ENCODE measurements at places on chromosomes 12 and 14.

DNA sequence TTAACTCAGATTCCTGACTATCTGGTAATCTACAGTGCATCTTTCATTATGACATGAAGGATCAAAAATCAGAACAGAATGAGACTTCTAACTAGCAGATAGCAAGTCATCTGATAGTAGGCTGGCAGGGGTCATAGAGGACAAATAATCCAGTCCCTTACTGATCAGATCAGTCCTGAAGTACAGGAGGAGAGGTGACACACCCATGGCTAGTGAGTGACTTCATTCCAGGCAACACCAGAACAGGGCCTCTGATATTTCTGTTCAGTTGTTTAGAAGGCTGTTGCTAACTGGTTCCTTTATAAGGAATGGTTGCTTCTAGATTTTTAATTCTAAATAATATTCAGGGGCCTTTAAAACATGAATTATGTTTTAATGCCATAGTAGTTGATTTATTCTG is 222.1 kb downstream of the NTF3 start:
- DNase-seq = no peak

DNA sequence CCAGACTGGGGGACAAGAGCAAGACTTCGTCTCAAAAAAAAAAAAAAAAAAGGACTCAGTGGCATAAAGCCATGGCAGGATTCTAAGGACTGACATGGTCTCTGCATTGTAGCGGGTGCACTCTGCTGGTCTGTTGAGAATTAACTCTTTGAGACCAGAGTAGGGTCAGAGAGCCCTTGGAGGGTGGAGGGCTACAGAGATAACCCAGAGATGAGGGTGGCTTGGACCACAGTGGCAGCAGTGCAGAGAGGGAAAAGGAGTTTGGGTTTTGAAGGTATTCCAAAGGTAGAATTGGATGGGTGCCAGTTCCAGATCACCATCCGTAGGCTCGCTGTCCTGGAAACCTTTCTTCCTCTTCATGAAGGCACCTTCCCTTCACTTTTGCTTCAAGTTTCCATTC is 14.3 kb upstream of the DYNC1H1 start:
- DNase-seq = no peak

DNA sequence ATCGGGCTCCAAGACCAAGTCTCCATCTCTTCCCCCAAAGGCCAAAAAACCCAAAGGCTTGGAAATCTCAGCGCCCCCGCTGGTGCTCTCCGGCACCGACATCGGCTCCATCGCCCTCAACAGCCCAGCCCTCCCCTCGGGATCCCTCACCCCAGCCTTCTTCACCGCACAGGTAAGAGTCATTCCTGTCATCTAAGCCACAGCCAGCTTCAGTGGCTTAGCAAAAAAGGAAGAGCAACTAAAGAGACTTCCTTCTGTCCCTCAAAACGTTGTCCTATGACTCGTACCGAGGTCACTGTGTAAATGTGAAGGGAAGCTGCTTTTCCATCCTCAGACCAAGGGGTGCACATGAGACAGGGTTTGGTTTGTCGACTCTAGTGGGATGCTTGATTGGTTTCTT is 53.4 kb downstream of the ELK3 start:
- no peak for DNase-seq

GRCh38 chr12:10554228-10554755 is 48.6 kb downstream of the EIF2S3B start:
- no peak for DNase-seq

DNA sequence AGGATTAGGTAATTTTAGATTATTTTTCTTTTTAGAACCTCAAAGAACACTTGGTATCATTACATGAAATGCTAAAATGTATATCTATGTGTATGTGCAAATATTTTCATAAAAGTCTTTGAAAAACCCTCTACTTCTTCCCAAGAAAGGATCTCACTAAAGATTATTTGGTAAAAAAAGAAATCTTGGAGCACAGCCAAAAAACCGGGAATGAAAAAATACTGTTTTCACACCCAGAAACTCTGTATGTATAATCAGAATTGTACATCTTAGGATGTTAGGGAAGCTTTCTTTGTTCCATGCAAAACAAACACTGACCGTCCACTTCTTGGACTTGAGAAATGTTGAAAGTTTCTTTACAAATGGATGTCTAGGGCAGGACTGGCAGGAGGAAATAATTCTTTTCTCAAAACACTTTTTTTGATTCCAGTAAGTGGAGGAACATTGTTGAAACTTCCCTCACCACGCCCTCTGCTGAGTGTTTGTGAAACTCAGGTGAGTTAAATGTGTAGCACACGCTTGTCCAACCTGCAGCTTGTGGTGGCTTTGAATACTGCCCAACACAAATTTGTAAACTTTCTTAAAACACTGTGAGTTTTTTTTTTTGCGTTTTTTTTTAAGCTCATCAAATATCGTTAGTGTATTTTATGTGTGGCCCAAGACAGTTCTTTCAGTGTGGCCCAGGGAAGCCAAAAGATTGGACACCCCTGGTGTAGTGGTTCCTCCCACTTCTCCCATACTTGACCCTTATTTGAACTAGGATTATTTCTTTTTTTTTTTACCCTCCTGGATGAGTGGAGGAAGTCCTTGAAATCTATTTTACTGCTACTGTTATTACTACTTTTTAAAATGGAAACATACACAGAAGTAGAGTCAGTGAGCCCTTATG is 26.6 kb downstream of the FBXO34 start:
- no peak for DNase-seq

DNA sequence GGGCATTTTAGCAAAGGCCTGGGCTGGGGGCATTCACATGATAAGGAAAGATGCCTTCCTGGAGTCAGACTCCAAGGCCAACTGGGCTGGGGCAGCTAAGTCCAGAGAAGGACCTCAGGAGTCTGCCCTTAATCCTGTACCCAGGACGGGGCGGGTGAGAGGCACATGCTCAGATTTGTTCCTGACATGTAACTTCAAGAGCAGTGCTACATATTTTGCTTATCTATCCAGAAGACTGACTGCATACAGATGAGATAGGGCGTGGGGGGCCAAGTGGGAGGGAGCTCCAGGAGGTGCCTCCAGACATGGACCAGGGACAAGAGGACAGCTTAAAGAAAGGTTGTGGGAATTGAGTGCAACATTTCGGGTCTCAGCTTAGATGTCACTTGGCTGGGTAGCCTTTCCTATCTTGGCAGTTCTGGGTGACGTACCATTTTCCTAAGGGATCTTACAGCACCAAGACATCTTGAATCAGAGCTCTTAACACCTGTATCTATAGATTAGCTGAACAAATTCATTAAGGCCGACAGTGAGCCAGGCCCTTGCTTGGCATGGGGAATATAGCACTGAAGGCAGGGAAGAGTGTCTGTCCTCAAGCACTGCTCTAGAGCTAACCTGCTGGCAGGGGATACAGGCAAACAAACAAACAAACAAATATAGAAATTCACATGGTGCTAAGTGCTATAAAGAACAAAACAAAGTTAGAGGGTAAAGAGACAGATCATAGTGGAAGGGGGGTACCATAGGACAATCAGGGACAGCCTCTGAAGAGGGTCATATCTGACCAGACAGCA is 61.2 kb downstream of the PTPN21 start:
- DNase-seq = no peak

GRCh38 chr12:60333461-60333860 is 737.6 kb downstream of the SLC16A7 start:
- DNase-seq = no peak

DNA sequence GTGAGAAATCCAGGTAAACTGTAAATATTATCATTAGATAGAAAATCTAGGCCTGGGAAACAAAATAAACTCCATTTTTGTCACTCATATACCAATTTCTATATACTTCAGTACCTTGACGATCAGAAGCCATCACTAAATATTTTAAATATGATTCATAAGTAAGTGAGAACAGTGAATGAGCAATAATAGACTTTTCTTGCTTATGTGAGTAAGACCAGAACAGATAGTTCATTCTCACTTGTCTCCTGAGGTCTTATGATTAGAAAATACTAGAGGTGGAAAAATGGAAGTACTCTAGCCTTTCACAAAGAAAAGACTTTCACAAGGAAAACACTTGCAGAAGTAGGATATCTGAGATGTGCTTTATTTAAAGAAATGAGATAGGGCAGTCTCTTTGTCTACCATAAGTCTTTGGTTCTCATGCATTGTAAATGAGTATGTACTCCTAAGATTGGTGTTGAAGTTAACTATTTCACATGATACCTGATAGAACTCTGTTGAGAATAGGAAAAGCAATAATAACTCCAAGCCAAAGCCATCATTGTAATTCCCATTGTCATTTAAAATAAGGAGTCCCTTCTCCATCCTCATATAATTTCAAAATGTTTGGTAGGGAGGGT is 10.1 kb upstream of the SMCO3 start:
- no peak for DNase-seq

GRCh38 chr12:100427078-100427477 is 46.6 kb upstream of the NR1H4 start:
- DNase-seq = no peak

DNA sequence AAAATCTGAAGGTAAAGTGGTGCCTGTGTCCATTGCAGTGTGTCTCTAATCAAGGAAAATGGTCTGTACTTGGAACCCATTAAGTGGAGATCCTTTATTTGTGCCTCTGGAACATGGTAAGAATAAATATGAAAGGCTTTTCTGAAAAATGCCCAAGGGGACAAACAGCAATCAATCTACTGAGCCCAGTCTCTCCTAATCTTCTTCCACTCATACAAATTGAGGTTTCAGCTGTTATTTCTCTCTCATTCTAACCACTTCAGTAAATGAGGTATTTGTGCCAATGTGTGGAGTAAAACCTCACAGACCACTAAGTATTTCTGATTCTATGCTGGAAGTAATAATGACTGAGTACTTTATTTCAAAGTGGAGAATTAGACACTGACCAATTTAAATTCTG is 82.3 kb upstream of the ST8SIA1 start:
- no peak for DNase-seq

GRCh38 chr12:6819106-6820030 is 2.3 kb upstream of the GPR162 start:
- DNase-seq = no peak

DNA sequence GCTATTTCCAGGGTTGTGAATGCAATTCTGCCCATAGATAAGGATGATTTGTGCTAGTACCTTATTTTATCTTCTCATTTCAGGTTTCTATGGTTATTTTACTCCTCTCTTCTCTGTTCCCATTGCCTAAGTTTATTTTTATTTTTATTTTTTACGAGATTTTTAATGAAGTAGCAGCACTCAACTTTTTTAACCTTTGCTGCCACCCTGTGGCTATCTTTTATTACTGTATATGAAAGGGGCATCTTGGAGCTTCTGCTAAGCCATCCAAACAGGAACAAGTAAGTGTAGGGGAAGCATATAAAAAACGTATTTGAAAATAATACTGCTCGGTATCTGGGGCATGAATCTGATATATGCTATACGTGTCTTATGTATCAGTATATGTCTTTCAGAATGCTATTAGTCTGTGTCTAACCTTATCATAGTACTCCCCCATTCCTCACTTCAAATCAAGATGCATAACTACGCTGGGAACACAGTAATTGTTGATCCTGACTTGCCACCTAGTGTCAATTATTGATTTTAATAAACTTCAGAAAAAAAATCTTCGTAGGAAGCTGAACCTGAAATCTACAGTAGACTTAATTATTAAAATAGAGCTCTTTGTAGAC is 60.3 kb downstream of the KLRG1 start:
- DNase-seq = no peak

- DNase-seq = peak; percentile 39
Measured at GRCh38 chr12:108568338-108569154, 6.2 kb downstream of the ISCU start.

DNA sequence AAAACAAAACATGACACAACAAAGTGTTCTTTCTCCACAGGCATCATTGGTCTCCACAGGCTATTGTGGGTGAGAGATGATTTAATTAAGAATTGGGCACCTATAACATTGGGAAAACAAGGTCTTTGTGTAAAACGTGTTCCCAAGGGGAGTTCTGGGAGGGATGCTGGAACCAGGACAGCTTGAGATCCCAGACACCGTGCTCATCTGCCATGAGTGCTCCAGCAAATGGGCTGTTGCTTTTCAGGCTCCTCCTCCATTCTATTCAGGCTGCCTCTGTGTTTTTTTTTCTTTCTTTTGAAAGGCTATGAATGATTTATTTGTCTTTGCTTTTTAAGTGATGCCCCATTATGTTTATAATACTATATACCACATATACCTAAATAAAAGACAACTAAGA is 122.4 kb downstream of the DACT1 start:
- no peak for DNase-seq

GRCh38 chr12:87381742-87382141 is 647.5 kb downstream of the C12orf50 start:
- DNase-seq = no peak

DNA sequence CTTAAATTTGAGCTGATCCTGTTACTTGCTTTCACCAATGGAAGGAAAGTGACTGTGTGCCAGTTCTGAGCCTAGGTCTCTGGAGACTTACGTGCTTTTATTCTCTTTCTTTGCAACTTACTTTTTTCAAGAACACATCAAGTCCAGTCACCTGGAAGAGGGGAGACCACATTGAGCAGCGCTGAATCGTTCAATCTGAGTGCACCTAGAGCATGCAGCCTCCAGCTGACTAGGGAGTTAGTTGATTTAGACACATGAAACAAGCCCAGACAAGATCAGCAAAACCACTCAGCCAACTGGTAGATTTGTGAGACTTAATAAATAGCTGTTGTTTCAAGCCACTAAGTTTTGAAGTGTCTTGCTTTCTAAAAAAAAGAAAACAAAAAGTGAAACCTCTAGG is 1014.8 kb upstream of the FBXO33 start:
- no peak for DNase-seq

DNA sequence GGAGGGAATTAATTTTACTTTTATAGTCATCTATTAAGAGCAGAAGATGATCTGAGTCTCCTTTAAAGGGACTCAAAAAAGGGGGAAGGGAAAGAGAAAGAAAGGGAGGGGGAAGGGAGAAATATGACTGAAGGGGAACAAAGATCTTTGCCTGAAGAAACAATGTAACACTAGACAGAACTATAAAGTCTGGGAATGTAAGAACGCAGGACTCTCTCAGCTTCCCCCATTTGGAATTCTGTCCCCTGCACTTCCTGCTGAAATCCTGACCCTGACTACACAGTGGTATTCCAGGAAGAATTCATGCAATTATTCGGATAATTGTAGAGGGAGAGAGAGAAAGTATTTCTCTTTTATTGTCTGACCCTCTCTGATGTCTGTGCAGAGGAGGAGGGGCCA is 8.6 kb upstream of the HOXC11 start:
- DNase-seq = no peak

- no peak for DNase-seq
Measured at GRCh38 chr14:50047274-50047676, 69.1 kb downstream of the VCPKMT start.

DNA sequence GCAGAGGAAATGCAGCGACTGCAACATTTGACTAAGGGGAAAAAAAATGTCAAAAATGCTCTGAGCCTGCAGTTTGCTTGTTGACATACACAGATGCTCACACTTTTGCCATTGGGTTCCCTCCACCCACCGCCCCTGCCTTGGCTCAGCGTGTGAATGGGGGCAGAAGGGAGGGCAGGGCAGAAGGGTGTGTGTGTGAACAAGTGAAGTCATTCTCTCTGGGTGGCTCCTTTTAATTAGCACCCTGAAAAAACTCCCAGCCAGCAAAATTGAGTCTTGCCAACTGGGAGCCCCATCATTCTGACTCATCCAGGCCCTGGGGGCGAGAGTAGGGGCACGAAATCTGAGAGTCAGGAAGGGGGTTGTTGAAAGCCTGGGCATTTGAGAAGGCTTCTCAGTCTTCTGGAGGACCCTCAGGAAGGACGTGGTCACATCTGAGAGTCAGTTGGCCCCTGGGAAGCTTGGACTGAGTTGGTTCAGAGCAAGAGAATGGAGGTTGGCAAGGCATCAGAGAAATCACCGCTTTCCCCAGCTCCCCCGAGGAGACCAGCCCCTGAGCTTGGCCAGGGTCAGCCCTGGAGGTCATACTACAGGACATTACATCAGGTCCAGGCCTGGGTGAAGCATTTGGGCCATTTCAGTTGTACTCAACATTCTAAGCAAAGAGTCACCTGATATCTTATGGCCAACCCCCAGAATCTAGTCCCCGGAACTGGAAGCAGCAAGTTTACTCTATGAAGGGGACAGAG is 22.7 kb upstream of the KRT78 start:
- no peak for DNase-seq

Measured in activated CD4-positive, CD25-positive, alpha-beta regulatory T cell (primary cell).